AG10803 (cell line): ENCODE measurements at places on chromosomes 1 and 21.
A peak's percentile ranks its signal among the peaks of the same experiment; 100 is the strongest.

GRCh38 chr1:160489513-160490261, 33.4 kb downstream of the SLAMF6 start:
- DNase-seq, result no peak

GRCh38 chr21:41283211-41283818, 33.3 kb upstream of the FAM3B start:
- DNase-seq, result peak; percentile 86

DNA sequence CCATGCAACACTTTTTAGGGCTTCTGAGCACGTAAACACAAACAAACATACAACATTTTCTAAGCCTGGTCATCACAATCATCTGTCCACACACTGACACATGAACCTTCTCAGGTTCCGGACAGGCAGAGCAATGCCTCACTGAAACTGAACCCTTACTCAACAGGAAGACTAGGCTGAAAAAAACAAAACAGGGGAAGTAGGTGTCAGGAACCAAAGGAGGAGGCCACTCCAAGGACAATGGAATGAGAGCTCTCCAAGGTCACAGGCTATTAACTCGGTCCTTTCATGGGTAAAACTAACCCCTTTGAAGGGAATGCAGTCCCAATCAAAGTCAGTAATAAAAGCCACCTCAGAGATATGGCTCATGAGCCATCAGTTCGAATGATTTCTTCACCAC, 76.6 kb downstream of the FAM78B start:
- DNase-seq, result no peak

DNA sequence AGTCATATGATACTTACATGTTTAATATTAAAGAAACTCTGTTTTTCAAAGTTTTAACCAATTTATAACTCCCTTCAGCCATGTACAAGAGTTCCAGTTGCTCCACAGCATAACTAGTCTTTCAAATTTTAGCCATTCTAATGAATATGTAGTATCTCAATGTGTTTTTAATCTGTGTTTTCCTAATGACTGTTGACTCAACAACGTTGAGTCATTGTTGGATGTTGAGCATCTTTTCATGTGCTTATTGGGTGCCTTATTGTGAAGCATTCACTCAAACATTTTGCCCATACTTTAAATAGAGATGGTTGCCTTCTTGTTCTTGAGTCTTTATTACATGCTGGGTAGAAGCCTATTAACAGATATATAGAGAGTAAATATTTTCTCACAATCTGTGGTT, 240.2 kb upstream of the LYPLAL1 start:
- DNase-seq, result peak; percentile 19

- DNase-seq, result no peak
These were observed 12.5 kb upstream of the ANKRD45 start for GRCh38 chr1:173682184-173682583.

GRCh38 chr1:61284248-61284854, 202.0 kb downstream of the NFIA start:
- no peak for DNase-seq

DNA sequence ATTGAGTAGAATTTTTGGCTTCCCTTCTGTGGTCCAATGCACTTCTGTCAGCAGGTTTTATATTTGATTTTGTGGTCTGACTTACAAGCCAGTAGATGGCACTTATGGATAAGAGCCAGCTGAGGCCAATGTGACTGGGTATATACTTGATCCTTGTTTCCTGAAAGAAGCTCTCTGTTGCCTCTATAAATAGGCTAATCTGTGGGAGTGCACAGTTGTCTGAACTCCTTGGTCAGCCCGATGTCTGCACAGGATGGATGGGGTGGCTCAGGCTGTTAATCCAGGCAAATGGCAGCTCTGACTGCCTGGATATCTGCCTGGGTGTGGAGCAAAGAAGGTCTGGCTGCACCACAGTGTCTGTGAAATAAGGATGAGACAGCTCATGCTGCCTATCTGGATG, 1183.7 kb upstream of the PRMT6 start:
- no peak for DNase-seq

GRCh38 chr1:14082331-14082730, 382.3 kb downstream of the PRDM2 start:
- DNase-seq, result no peak

- peak; percentile 30 for DNase-seq
These were observed 344.4 kb downstream of the KCTD3 start for GRCh38 chr1:215911406-215911968.

- no peak for DNase-seq
These were observed 37.4 kb upstream of the CCDC27 start for GRCh38 chr1:3714814-3715213.

DNA sequence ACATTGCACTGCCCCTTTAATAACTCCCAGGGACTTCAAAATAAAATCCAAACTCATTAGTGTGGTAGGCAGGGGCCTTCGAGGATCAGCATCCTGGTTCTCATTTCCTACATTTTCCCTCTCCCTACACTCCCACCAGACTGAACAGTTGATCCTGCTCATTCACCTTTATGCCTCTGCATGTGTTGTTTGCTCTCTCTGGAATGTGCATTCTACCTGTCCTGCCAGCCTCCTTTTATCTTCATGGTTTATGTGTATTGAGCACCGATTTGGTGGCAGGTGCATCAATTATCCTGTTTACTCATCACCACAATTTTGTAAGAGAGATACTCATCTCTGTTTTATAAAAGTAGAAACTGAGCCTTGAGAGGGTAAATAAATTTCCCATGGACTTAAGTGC, 125.0 kb downstream of the ADSS2 start:
- no peak for DNase-seq

- DNase-seq, result peak; percentile 18
These were observed 1.9 kb upstream of the PADI2 start for GRCh38 chr1:17120962-17121837.
